IMR-90 (cell line): ENCODE measurements at places on chromosomes 6 and 20. TPM values are rescaled to one million over a fixed set of nuclear protein-coding genes. Genes with fewer than 3 reads are reported as not detected.
A peak's percentile ranks its signal among the peaks of the same experiment; 100 is the strongest.

DNA sequence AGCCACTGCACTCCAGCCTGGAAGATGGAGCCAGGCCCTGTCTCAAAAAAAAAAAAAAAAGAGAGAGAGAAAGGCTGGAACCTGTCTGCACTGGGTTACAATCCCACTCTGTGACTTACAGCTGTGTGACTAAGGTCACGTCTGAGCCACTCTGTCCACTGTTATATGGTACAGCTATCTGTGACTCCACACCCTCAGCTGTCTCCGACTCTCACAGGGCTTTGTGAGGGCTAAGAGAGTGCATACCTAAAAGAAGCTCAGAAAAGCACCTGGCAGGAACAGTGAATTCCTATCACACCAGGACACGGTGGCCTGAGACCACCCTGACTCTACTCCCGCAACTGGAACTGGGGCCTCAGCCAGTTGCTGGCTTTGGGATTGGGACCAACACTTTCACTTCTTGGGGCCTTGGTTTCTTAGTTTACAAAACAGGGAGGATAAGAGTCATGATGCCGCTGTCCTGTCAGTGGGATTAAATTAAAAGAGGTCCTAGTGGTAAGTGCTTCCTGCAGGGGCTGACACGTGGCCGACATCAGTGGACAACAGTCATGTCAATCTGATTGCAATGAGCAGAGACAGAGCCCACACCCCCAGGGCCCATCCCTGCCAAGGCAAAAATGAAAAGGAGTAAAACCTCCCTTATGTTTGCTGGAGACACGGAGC, 5.7 kb upstream of the CD93 start:
- peaks cover 55% of the 10 kb centered on the region for H3K27me3 ChIP-seq

GRCh38 chr6:11101417-11101816, 7.8 kb downstream of the SMIM13 start:
- no peak overlapping the region for H3K4me3 ChIP-seq
- H3K27me3 ChIP-seq, result no peaks in the 10 kb centered on the region
- H3K27ac ChIP-seq, result no peak overlapping the region
- no peak for DNase-seq
- no peaks in the 10 kb centered on the region; the same call in 1 of the 2 replicates for H3K36me3 ChIP-seq
- H3K4me1 ChIP-seq, result no peaks in the 10 kb centered on the region

GRCh38 chr20:39607141-39607540, 645.0 kb downstream of the DHX35 start:
- no peaks in the 10 kb centered on the region for H3K36me3 ChIP-seq
- H3K27ac ChIP-seq, result no peak overlapping the region
- no peak for DNase-seq
- no peaks in the 10 kb centered on the region for H3K27me3 ChIP-seq
- H3K4me1 ChIP-seq, result no peaks in the 10 kb centered on the region

- H3K4me1 ChIP-seq, result peaks cover 16% of the 10 kb centered on the region
- no peak overlapping the region for H3K4me3 ChIP-seq
- peak; percentile 23 for DNase-seq
Observed at GRCh38 chr20:63957690-63958441, 1.6 kb upstream of the UCKL1 start.

The C6orf163 gene
- 0.43 and 0.55 TPM in 2 replicates for polyA plus RNA-seq
